Midbrain (tissue), 1 donor: ENCODE measurements at places on chromosomes 4 and X.

DNA sequence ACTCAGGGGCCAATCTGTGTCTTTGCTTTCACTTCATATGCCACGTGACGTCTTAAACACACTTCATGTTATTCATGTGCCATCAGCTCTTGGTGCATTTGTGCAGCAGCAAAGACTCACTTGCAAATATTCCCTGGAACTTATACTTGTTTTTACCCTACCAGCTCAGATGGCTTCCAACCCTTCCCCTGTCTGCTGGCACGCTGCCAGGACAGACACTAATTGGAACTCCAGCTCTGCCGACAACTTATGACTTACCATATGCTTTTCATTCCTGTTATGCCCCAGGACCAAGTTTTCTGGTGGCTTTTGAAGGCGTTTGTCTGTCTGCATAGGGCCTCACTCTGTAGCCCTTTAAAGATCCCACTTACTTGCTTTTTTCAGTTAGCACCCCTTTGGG is 261.7 kb upstream of the GNPDA2 start:
- no peak for DNase-seq

DNA sequence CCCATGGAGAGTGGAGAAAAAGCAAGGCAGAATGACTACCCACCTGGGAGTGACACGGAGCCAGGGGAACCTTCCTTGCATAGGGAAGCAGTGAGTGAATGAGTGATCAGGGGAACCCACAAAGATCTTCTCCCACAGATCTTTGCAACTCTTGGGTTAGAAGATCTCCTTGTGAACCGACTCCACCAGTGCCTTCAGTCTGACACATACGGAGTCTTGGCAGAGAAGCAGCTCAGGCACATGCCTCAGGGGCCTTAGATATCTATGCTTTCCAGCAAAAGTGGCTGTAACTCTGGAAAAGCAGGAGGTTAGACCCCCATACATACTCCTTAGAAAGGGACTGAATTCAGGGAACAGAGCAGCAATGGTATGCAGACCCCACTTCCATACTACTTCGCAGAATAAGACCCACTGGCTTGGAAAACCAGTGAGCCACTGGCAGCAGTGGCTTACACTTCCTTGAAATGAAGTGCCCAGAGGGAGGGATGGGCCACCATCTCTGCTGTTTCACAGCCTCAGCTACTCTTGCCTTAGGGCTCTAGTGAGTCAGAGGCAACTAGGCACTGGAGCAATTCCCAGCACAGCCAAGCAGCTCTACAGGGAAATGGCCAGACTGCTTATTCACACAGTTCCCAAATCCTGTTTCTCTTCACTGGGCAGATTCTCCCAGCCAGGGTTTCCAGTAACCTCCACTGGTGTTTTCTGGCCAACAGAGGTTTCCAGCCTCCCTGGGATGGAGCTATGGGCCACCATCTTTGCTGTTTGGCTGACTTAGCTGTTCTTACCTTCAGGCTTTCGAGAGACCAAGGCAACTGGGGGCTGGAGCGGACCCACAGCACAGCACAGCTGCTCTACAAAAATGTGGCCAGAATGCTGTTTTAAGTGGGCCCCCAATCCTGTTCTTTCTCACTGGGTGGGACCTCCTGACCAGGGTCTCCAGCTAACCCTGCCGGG is 82.8 kb upstream of the TCEAL2 start:
- DNase-seq, result no peak

GRCh38 chr4:110640576-110640975 is 17.7 kb upstream of the PITX2 start:
- no peak for DNase-seq

- no peak for DNase-seq
Measured at GRCh38 chr4:155164718-155165117, 43.7 kb upstream of the NPY2R start.
